ENCODE measurements at places on chromosomes 4 and X. TPM values are rescaled to one million over a fixed set of nuclear protein-coding genes. Genes with fewer than 3 reads are reported as not detected.

The LONRF3 gene
- 0.33 TPM for total RNA-seq

The SMIM10L2A gene
- total RNA-seq: 0.66 TPM

- peak; percentile 58 for DNase-seq
Observed at GRCh38 chr4:32161392-32161791, 1441.2 kb downstream of the PCDH7 start.

- DNase-seq: no peak
Observed at GRCh38 chr4:178917756-178918155, 1475.5 kb upstream of the AGA start.

The GAGE12H gene
- not detected for total RNA-seq

DNA sequence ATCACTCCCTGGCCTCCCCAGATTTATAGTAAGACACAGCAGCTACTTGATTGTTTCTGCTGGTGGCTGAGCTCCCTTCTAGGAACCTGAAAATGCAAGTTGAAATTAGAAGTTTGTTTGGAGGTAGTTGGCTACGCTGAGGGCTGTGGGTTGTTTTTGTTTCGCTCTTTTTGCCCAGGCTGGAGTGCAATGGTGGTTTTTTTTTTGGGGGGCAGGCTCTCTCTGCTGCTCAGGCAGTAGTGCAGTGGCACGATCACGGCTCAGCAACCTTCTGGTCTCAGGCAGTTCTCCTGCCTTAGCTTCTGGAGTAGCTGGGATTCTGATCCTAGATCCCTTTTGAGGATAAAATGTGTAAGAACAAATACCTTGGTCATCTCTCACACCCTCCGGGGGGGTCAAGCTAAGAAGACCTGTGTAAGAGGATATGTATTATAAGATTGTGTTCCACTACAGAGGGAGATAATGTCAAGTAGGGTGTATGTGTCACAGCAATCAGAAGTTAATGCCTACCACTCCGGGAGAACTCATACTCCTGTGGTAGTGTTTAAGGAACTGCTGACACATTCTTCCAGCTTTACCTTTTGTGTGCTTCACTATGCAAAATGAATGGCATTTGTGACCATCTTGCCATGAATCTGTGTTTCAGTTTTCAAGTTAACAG lies 9.7 kb downstream of the JADE1 start:
- DNase-seq: no peak

DNA sequence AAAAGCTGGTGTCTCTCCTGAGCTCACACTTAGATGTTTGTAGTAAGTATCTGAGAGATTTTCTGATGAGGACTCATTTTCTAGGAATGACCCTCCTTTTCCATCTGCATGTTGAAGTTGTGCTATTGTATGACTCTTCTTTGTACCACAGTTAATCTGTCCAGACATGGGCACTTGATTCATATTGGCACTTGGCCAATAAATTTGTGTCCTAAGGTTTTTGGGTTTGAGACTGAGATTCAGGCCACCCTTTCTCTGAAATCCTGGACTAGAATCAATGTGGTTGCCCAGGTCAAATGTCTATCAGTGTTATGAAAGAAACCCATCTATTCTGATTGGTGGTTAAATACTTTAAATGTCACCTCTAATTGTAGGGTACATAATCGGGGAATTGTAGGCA lies 869.0 kb downstream of the SH3BGRL start:
- no peak for DNase-seq

GRCh38 chr4:26583538-26583864 lies 383 bp upstream of the TBC1D19 start:
- no peak for DNase-seq

- no peak for DNase-seq
Observed at GRCh38 chr4:81874661-81875515, 403.2 kb upstream of the RASGEF1B start.

The LUZP4 gene
- not detected for total RNA-seq

The BRS3 gene
- total RNA-seq: not detected

GRCh38 chr4:150248181-150248580 lies 169.9 kb downstream of the DCLK2 start:
- no peak for DNase-seq

- DNase-seq: no peak
Observed at GRCh38 chr4:141220271-141220670, 424 bp upstream of the ZNF330 start.

The CORIN gene
- under 0.01 TPM for total RNA-seq

The SLC4A4 gene
- total RNA-seq: 9.8 TPM

The NWD2 gene
- not detected for total RNA-seq

- no peak for DNase-seq
Observed at GRCh38 chr4:11904846-11905739, 476.4 kb upstream of the HS3ST1 start.

- no peak for DNase-seq
Observed at GRCh38 chr4:79991601-79992000, 81.4 kb downstream of the ANTXR2 start.

The SPANXD gene
- not detected for total RNA-seq

- DNase-seq: no peak
Observed at GRCh38 chrX:4663085-4663484, 949.6 kb upstream of the PRKX start.

The TRIM61 gene
- 4.5 TPM for total RNA-seq

DNA sequence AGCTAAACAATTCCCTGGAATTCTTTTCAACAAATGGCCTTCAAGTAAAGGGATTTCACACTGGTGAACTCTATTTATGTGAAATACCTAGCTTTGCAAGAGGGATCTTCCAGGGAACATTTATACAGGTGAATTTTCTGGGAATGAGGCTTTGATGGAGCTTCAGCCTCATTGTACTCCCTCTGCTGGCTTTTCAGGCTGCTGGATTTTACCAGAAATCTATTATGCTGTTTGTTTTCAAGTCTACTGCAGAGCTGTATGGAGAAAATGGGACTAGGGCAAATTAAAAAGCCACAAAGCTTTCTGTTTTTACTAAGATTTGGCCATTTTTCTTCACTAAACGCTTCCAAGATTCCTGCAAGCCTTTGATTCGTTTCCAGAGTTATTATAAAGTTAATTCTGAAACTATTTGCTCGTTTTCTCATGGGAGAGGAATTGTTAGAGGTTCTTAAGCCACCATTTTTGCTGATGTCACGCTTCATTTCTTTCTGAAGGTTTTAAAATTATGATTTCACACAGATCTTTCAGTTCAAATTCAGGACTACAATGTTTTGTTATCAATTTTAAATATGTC lies 31.6 kb downstream of the KDM6A start:
- DNase-seq: no peak

GRCh38 chr4:123588631-123589241 lies 192.1 kb downstream of the SPRY1 start:
- DNase-seq: peak; percentile 81

- peak; percentile 42 for DNase-seq
Observed at GRCh38 chrX:46325312-46325877, 219.8 kb downstream of the ZNF674 start.

The OPHN1 gene
- 8.3 TPM for total RNA-seq

The UCP1 gene
- total RNA-seq: not detected

GRCh38 chrX:133005616-133006015 lies 47.2 kb upstream of the HS6ST2 start:
- DNase-seq: no peak

GRCh38 chr4:168859888-168860694 lies 150.0 kb downstream of the CBR4 start:
- peak; percentile 81 for DNase-seq

GRCh38 chrX:19990151-19990555 lies 708 bp downstream of the BCLAF3 start:
- no peak for DNase-seq

DNA sequence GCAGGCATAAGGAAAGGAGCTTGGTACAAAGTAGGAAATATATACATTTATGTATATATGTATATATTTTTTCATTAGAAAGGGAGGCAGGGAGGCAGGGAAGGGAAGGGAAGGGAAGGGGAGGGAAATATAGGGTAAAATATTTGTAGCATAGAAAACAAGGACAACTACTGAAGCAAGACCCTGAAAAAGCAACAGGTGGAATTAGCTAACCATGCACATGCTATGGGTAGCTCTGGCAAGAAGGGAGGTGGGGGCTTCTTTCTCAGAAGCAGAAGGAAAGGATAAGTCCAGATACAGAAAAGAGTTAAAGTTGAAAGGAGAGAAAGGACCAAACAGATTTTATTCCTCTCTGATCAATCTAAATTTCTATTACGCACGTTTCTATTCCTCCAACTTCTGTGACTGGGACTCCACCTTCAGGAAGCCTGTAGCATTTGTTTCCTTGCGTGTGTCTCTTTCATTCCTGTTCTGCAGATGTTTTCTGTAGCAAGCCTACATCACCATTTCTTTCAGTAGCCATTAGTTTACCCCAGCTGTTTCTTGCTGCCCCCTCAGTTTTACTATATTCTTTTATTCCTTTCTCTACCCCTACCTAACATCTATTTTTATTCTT lies 82.9 kb downstream of the OR13H1 start:
- DNase-seq: peak; percentile 66

The GAGE2A gene
- not detected for total RNA-seq

- DNase-seq: peak; percentile 77
Observed at GRCh38 chrX:17597836-17598439, 139.4 kb upstream of the SCML1 start.

The SMIM14 gene
- 35.4 TPM for total RNA-seq

DNA sequence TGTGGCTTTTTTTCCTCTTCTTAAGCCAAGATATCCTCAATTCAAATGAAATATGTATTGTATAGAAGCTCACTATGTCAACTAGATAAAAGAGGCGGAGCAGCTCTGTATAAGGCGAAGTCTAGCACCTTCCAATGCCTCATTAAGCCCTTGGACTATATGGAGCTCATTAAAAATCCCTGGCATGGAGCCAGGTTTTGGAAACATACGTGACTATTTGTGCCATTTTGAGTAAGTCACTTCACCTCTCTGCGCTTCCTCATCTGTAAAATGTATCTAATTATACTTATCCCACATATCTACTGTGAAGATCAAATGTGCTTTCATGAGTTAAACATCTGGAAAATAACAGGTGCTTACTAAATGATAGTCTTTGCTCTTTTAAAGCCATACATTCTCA lies 57.2 kb downstream of the YIPF6 start:
- no peak for DNase-seq

The APBB2 gene
- 25.1 TPM for total RNA-seq

- no peak for DNase-seq
Observed at GRCh38 chr4:7120341-7120740, 52.5 kb upstream of the GRPEL1 start.

DNA sequence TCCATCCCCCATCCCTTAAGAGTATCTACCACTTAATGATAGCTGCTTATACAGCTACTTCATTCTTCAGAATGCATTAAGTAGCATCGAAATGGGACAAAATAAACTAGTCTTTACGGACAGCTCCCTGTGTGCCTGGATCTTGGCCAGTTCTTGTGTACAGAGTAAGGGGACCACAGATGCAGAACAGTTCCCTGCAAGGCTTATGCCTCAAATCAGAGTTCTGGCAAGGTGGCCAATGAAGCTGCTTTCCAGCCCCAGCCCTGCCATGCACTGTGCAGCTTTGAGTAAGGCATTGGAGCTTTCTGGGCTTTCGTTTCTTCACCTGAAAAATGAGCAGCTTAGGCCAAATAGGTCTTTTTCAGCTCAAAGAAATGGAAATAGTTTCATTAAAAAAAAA lies 14.2 kb downstream of the CLNK start:
- no peak for DNase-seq

The GPC3 gene
- 45.5 TPM for total RNA-seq

The FAT4 gene
- total RNA-seq: 17.8 TPM

The NKAP gene
- 4.1 TPM for total RNA-seq

GRCh38 chr4:6470502-6471306 lies 1.7 kb downstream of the PPP2R2C start:
- peak; percentile 41 for DNase-seq

DNA sequence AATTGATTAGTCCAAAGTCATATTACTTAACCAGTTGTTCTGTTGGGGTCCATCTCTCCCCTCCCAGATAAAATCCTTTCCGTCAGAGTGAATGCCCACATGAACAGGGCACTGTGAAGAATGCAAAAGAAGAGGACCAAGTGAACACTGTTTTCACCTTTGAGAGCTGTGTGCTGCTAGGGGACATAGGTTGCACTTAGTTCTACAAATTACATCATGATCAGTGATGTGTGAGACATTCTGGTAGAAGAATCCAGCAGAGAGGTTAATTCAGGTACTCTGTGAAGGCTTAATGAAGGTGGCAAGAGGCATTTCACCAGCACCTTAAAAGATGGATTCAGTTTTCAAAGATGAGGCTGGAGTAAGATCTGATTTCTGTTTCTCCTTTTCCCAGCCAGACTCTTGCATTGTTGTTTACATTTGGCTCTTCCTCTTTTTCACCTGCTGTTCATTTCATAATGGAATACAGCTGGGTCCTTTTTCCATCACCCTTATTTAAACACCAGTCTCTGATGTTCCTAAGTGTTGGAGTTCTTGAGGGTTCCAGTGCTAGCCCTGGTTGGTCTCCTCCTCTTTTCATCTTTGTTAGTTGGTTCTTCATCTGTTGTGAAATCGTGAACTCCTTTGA lies 10.9 kb downstream of the GAB1 start:
- DNase-seq: no peak

The ABLIM2 gene
- total RNA-seq: 0.66 TPM

GRCh38 chr4:184448141-184448540 lies 26.2 kb downstream of the IRF2 start:
- no peak for DNase-seq

DNA sequence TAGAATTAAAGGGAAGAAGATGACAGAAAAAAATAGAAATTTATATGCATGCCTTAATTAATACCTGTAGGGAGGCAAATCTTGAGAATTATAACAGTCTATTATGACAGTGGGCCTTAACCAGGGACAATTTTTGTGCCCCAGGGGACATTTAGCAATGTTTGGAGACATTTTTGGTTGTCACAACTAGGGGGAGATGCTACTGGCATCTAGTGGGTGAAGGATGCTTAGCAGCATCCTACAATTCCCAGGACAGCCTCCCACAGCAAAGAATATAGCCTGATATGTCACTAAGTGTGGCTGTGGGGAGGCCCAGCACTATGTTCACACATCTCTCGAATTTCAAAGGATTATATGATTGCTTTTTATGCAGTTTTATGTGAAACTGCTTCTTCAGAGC lies 10.5 kb downstream of the GPR82 start:
- DNase-seq: no peak

- no peak for DNase-seq
Observed at GRCh38 chr4:171676555-171677215, 136.5 kb upstream of the GALNTL6 start.

- peak; percentile 88 for DNase-seq
Observed at GRCh38 chr4:38145741-38146140, 185.5 kb downstream of the PTTG2 start.

The CSAG3 gene
- not detected for total RNA-seq

- DNase-seq: peak; percentile 53
Observed at GRCh38 chr4:24800325-24800895, 5.0 kb downstream of the SOD3 start.

- DNase-seq: no peak
Observed at GRCh38 chrX:134691453-134691852, 33.2 kb upstream of the PLAC1 start.

The BEX3 gene
- 416 TPM for total RNA-seq

- DNase-seq: peak; percentile 54
Observed at GRCh38 chrX:102712981-102713625, 855 bp downstream of the GPRASP2 start.

The DGKK gene
- total RNA-seq: not detected

Measured in fibroblast of lung (primary cell).